ENCODE measurements at places on chromosomes 12 and 14.

DNA sequence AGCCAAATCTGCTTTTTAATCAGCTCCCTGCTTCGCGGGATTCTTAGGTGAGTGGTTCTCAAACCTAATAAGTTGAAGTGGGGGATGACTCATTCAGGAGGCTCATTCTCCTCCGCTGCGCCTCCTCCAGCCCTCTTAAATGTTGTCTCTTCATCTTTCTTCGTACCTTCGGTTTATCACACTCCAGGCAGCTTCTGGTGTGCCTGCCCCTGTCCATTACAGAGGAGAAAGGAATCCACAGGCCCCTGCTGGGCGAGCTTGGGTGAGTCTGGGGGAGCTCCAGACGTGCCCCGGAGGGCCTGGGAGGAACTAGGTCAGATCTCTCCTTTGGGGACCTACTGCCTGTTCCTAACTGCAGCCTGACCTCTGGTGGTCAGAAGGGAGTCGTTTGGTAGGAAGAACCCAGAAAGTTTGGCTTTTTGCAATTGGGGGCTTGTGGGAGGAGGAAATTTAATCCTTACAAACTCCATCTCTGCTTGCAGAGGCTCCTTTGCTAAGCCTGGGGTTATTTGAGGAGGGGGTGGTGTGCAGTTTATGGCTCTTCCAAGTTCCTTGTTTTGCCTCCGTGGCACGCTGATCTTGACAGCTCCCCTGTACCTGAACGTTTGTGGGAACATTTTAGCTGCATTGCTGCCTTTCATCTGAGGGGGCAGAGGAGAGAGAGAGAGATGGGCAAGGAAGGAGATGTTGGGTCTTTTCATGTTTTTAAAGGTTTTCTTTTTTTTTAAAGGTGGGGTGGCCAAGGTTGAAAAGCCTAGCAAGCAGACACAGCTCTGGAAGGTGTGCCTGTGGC, 84.1 kb upstream of the GNG2 start:
- peak; percentile 29 for DNase-seq

GRCh38 chr14:50964683-50965390, 20.6 kb upstream of the PYGL start:
- no peak for DNase-seq

DNA sequence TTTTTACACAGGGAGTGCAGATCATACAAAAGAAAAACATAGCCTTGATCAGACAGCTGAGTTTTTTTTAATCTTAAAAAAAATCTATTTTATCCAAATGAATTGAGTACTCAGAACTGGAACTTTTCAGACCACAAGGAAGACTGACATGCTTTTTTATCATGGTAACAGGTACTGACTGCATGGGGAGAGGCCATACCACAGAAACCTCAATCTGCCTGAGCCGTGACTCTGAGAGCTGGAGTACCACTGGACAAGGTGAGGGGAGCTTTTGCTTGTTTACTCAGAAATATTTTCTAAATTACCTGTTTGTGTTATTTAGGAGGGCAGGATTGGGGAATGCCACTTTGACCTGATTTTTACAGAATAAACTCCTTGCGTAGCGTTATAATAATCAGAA, 143.9 kb downstream of the ALX1 start:
- DNase-seq: no peak

DNA sequence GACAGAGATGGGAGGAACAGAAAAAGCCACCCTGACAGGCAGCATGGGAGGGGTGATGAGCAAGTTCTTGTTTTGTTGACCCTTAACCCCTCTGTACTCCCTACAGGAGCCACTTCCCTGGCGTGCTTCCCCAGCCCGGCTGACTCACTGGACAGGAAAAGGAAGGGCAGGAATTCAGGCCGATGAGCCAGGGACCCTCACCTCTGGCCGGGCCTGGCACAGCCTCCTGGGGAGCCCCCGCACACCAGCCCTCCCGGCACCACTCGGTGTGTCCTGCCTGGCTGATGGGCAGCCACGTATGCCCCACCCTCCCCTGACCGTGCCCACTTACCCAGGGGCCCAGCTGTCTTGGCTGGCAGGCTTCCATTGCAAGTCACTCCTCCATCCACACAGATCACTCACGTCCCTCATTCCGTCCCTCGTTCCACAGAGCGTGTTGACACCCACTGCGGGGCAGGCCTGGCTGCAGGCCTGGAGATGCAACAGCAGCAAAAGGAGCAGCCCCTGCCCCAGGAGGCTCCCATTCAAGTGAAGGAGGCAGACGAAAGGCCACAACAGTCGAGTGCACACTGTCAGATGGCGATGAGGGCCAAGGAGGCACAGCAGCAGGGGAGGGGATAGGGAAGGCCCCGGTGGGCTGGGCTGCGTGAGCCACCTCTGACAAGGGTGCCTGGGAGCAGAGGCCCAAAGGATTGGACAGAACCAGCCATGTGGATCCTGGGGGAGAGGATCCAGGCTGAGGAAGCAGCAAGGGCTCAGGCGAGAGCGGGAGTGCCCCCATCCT, 19.7 kb upstream of the CD9 start:
- DNase-seq: no peak

DNA sequence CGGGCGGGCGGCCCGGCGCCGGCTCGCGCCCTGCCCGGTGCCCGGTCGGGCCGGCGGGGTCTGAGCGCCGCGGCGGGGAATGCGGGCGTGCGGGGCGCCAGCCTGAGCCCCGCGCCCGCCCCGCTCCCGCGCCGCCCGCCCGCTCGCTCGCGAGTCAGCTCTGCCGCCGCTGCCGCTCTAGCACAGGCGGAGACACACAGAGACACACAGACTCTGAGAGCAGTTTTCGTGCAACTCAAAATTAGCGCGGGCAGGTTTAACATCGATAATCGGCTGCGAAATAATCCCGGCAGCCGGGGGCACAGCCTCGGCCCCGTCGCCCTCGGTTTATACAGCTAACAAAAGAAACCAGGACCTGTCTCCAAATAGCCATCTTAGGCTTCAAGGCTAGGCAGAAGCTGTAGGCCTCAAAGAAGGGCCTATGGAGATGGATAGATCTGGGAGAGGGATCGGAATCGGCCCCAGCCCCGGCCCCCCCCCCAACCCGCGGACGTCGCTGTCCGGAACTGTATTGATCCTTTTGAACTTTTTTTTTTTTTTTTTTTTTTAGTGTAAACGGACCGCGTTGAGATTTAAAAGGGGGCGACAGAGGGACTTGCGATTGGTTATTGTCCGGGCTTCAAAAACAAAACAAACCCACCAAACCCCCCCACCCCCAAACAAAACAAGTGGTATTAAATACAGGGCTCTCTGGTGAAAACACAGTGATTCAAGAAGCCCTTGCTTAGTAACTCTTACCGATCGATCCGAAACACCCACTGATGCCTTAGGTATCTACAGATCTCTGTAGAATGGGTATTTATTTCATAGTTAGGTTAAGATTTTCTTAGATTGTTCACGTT, 1.1 kb downstream of the ARID2 start:
- DNase-seq: no peak

DNA sequence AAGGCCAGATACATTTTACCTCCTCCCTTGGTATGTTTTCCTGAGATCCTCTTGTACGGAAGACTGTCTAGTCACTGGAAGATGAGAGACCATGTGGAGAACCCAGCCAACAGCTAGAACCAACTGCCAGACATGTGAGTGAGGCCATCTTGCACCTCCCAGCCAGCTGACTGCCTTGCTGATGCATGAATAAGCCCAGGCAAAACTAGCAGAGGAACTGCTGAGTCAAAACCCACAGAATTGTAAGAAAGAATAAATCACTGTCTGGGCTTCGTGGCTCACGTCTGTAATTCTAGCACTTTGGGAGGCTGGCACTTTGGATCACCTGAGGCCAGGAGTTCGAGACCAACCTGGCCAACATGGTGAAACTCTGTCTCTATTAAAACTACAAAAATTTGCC, 160.0 kb downstream of the TPH2 start:
- DNase-seq: no peak
